ENCODE measurements at places on chromosomes 7 and 10. TPM values are rescaled to one million over a fixed set of nuclear protein-coding genes. Genes with fewer than 3 reads are reported as not detected.

DNA sequence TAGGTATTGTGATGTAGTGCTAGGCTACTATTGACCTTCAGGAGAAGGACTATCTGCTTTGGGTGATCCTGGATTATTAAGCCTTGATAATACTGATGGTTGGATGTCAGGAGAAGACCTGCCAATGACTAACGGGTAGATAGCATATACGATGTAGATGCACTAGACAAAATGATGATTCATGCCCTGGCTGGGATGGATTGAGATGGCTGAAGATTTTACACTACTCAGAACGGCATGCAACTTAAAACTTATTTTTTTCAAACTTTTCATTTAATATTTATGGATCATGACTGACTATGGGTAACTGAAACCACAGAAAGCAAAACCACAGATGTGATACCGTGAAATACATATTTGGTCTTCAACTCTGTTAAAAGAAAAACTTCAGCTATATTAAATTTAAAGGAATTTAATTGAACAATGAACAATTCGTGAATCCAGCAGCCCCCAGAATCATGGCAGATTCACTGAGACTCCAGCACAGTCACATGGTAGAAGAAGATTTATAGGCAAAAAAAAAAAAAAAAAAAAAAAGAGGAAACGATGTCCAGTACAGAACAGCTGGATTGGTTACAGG is 124.6 kb upstream of the CDK13 start:
- no peak for DNase-seq

Gene CCDC186
- total RNA-seq = 20.7 TPM

GRCh38 chr7:142313528-142313927 is 55.7 kb upstream of the PRSS58 start:
- DNase-seq = no peak

Gene KCP
- total RNA-seq = 0.28 TPM

DNA sequence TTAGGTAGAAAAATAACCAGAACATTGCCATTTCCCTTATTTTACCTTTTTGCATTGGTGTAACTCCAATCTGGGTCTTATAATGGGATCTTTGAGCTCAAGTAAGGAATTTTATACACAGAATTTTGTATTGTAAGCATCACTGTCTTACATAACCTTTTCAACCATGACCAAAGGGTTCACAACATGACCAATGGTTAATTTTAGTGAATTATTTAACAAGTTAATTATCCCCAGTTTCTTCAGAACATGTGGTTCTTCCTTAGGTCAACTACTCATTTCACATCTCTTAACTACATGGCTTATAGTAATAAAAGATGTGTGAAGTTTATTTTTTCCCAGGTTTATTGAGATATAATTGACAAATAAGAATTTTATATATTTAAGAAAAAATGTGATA is 74.2 kb upstream of the RHOBTB1 start:
- no peak for DNase-seq

DNA sequence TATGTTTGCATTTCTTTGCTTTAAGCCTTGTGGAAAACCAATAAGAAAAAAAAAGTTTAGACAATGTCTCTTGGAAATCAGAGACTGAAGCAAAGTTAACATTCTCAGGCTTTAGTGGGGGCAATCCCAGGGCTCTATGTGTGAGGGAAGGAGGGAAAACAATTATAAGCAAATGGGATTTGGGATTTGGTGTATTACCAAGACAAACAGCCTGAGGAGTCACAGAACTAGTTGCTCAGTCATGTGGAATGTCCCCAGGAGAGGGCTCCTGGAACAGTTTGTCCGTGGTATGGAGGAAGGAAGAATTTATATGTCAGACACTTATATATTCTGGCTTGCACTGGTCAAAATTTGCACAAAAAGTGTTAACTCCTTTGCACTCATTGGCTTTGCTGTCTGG is 562.9 kb upstream of the TPK1 start:
- no peak for DNase-seq

Gene PRR15
- 0.23 TPM for total RNA-seq

DNA sequence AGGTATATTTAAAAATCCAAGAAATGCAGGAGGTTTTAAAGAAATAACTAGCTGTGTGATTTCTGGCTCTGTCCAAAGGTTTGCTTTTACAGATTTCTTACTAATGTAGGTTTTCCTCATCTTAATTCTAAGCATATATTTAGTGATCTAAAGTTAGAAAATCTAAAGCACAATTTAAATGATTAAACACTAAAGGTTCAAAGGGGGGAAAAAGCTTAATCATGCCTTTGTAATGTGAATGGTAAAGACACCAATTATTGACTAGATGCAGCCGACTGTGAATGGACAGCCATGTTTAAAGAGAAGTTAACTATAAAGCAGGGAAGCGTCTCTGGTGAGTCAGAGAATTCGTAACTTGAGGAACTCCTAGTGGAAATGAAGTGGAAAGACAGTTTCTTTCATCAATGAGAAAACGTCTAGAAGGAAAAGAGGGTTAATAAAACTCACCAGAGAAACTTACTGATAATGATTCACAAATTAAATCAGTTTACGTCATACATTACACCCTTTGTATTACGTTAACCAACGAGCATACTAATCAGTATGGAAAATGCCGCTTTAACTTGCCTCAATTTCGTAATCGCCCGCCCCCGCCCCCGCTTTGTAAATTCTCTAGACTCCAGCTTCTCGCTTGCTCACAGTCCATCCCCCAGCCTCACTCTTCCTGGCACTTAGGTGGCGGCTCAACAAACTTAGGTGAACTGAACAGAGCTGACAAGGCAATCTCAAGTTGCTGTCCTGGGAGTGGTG is 1.1 kb upstream of the HBP1 start:
- DNase-seq = peak; percentile 35

- DNase-seq = no peak
These were observed 267.2 kb downstream of the TFEC start for GRCh38 chr7:115763347-115763746.

DNA sequence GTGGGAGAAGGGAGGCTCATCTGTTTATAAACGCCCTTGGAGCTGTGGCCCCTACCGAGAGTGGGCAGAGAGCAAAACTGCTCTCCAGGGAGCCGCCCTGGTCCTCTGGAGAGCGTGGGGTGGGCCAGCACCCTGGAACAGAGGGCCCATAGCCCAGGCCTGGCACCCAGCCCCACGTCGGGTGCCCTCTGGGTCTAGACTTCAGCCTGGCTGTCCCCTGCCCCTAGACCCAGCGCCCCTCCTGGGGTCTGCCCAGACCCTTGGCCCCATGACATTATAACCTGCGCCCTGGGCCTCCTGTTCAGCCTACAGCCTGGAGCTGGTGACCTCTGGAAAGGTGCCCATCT is 24.7 kb downstream of the GET4 start:
- no peak for DNase-seq

- no peak for DNase-seq
These were observed 147.0 kb downstream of the C1GALT1 start for GRCh38 chr7:7329326-7329725.

Gene SMARCD3
- total RNA-seq = 119 TPM

DNA sequence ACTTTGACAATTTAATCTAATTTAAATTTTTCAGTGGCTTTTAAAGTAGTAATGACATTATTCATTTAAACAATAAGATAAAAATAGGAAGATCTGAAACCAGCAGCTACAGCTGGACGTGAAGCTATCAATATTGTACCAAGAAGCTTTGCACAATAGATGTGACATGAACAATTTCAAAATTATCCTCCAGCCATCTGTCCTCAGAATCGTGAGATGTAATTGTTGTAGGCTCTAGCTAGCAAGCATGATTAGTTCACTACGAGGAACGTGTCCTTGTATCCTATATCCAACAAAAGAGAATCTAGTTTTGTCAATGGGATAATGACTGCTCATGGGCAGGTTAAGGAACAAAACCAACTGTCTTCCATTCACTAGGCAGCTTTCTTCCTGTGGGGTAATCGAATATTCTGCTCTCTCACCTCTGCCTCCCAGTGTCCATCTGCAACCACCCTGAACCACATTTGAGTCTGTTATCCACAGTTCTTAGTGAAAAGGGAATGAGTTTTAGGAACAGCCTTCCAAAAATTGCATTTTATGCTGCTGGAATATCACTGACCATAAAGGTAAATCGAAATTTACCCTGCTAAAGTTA is 247.3 kb downstream of the PARD3 start:
- no peak for DNase-seq

Gene CYP3A4
- total RNA-seq = not detected

Gene MBLAC1
- total RNA-seq = 3.5 TPM

- DNase-seq = no peak
These were observed 48.7 kb downstream of the CREB3L2 start for GRCh38 chr7:137953043-137953664.

GRCh38 chr10:77179015-77179695 is 458.5 kb downstream of the KCNMA1 start:
- DNase-seq = peak; percentile 32

GRCh38 chr10:119246862-119247549 is 39.6 kb downstream of the GRK5 start:
- no peak for DNase-seq

Measured in heart right ventricle (tissue), 16 donors.